ENCODE measurements at places on chromosomes 3 and 15. TPM values are rescaled to one million over a fixed set of nuclear protein-coding genes. Genes with fewer than 3 reads are reported as not detected.

DNA sequence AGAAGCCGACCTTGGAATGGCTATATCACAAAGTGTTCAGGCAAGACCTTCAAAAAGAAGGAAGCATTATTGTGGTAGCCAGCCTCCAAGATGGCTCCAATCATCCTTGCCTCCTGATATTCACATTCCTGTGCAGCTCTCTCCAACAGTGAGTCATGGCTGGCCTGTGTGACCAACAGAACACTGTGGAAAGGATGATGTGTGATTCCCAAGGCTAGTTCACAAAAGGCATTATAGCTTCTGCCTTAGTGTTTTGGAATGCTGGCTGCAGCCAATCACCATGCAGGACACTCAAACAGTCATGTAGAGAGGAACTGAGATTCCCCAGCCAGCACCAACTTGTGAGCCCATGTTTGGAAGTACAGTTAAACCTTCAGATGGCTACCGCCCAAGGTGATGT is 102.6 kb downstream of the EFL1 start:
- no peaks in the 10 kb centered on the region for H3K4me1 ChIP-seq
- no peaks in the 10 kb centered on the region for H3K27me3 ChIP-seq
- no peak overlapping the region for H3K4me3 ChIP-seq
- no peak overlapping the region for H3K27ac ChIP-seq

CASR gene
- total RNA-seq = not detected

FANCD2OS gene
- total RNA-seq = not detected

SLC9C1 gene
- not detected for total RNA-seq

- H3K4me1 ChIP-seq = peaks cover 9% of the 10 kb centered on the region
- no peak overlapping the region for H3K27ac ChIP-seq
- H3K36me3 ChIP-seq = peaks cover 2% of the 10 kb centered on the region
- no peaks in the 10 kb centered on the region for H3K27me3 ChIP-seq
Observed at GRCh38 chr3:112793326-112794081, 53.2 kb downstream of the CD200R1L start.

KCNMB3 gene
- total RNA-seq = 1.4 TPM

- H3K4me3 ChIP-seq = no peak overlapping the region
- no peak overlapping the region for H3K27ac ChIP-seq
- DNase-seq = no peak
- no peaks in the 10 kb centered on the region for H3K27me3 ChIP-seq
Observed at GRCh38 chr3:46423588-46423987, 16.5 kb downstream of the CCRL2 start.

IGSF11 gene
- total RNA-seq = not detected

DNA sequence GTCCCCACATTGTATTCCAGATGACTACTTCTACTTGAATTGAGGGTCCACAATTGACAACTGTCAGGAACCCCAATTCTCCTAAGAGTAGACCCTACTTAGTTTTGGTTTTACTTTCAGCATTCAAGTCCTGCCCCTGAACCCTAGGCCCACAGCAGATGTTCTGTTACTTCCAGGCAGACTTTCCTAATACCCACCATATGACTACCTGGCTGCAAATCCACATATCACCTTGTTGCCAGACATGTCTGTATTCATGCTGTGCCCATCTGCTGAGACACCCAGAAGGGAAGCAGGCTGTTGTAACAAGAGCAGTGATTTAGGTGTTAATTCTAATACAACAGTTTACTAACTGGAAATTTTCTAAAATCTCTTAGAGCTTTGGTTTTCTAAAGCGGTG is 235.1 kb upstream of the CCDC54 start:
- no peaks in the 10 kb centered on the region for H3K36me3 ChIP-seq
- H3K4me1 ChIP-seq = no peaks in the 10 kb centered on the region
- DNase-seq = no peak
- H3K27me3 ChIP-seq = no peaks in the 10 kb centered on the region

SLC27A2 gene
- total RNA-seq = 54.0 TPM

DNA sequence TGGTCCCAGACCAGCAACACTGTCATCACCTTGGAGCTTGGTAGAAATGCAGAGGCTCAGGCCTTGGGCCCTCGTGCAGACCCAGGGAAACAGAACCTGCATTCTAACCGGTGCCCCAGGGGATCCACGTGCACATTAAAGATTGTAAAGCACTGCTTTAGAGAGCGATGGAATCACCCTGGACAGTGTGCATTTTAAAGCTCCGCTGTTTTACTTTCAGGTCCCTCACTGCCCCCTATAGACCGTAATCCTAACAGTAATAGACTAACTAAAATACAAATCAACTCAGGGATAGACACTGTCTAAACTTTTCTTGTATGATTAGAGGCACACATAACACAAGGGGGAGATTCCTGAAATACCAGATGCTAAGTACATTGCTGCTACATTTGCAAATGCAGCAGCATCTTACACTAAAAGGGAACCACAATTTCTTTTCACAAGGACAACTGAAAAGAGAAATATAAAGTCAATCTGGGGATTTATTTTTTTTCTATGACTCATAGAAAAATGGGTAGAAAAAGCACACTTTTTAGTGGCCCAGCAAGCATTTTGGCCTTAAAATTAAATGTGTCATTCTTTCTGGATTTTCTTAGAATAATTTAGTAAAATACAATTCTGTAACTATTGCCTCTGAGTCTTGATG is 10.5 kb upstream of the SH3GL3 start:
- H3K4me1 ChIP-seq = no peaks in the 10 kb centered on the region
- no peak overlapping the region for H3K4me3 ChIP-seq
